ENCODE measurements at places on chromosomes 7 and 10.

DNA sequence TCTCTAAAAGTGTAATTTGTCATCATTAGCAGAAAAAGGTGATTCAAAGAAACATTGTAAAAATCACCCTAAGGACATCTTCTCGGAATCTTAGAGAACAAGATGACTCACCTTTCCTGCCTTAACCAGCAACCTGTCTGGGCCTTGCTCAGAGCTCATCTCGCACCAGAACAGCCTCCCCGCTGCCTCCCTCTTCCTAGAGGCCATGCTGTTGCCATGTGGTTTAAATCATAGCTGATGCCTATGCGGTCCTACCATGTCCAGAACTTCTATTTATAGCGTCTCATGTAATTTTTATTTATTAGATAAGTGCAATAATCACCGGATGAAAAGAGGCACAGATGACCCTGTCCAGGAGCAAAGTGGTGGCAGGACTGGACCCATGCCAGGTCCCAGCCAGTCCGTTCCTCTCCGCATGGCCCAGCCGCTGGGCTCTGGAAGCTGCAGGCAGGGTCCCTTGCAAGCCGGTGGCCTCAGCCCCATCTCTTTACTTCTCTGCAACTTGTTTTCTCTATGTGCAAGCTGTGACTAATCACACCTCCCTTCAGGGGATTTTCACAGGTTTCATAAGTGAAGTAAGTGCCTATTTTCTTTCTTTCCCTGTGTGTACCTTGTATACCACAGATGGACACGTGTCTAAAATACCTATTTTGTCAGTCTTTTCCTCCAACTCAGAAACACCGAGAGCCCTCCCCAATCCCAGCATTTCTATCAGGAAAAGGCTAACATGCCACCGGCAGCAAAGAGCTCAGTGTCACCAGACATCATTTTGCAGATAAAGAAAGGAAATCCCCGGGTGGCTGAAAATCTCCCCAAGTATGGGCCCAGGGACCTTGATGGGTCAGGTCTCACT is 27.1 kb downstream of the KLF6 start:
- peak; percentile 75 for DNase-seq

DNA sequence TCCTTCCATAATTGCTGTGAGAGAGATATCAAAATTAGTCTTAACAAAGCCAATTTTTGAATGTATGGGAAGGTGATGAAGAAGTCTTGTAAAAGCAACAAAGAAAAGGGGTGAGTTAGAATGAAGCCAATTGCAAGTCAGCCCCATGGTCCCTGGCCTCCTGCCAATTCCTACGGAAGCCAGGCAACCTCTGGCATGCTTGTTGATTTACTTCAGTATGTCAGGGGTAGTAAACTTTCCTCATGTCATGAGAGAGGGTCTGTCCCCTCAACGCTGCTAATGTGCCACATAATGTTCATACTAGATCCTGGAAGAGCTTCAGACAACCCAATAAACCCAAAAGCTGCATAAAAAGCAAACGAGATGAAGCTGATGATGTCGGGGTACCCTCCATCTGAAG is 159.1 kb upstream of the YAE1 start:
- no peak for DNase-seq

DNA sequence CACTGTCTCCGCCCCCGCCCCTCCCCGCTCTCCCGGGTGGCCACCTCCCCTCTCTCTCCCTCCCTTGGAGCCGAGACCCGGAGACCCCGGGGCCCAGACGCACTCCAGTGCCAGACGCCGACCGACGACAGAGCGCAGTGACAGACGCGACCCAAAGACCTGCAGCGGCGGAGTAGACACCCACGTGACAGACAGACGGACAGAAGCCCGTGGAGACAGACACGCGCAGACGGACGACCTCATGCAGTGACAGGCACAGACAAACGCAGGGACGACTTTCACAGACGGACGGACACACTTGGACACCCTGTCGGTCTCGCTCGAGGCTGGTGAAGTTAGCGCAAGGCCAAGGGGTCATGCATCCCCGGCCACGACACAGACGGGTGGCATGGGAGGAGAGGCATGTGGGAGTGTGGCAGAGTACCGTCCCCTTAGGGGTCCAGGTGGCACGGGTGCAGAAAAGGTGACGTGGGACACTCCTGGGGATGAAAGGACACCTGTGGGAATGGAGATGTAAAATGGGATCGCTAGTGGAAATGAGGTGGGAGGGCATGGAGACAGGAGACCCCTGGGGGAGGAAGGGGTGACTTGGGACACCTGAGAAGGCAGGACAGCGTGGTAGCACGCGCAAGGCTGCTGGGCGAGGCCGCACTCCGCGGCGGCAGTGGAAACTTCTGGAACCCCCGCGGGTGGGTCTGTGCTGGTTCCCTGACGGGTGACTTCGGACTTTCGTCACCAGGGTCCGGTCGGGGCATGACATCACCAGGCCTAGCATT is 456 bp upstream of the ACHE start:
- no peak for DNase-seq

DNA sequence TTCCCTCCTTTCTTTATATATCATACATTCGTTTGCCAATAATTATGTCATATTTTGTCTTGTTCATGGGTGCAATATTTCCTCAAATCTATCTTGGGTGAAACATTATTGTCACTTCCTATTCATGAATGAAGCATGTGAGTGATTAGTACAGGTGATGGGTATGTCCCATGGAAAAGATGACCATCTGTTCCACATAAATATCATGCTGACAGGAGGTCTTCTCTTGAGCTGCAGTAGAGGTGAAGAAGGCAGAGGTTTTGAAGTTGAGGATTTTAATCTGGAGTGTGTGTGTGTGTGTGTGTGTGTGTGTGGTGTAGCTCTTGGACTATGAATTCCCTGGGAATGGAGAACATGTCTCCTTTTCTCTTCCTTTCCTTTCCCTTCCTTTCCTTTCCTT is 350.5 kb upstream of the CHRM2 start:
- no peak for DNase-seq

DNA sequence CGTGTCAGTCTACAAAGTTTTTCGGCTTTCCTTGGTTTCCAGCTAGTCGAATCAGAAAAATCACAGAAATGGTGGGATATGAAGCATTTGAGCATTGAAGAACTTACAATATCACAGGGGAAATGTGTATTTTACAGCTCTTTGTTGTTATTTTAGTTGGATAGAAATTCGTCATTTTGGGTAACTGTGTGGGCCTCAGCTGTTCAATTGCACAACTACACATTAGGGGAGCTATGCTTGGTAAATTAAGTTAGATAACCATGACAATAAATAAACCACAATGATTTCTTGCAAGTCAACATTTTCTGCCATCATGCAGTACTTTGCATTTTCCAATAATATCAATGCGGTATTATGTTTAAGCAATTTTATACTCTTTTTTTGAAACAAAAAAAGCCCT is 80.4 kb upstream of the ANK3 start:
- no peak for DNase-seq

GRCh38 chr10:13661256-13661655 is 74.5 kb downstream of the PRPF18 start:
- DNase-seq: no peak

DNA sequence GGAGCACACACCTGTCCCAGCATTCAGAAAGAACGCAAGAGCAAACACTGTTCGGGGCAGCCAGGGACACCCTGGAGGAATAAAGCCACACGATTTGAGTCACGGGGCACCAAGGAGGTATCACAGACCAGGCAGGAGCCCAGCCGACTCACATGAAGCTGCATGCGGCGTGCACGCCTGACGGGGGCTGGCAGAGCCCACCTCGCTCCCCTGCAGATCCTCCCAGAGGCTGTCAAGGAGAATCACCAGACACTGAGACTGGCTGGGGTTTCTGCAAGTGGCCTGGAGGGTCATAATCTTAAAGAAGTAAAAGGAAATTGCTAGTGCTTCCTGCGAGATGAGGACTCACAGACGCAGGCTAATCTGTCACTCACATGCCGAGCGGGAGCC is 61.6 kb downstream of the TCERG1L start:
- DNase-seq: no peak

- DNase-seq: no peak
These were observed 60.3 kb downstream of the ATAD1 start for GRCh38 chr10:87757685-87758084.

GRCh38 chr10:110352930-110353243 is 48.2 kb upstream of the SMNDC1 start:
- no peak for DNase-seq

GRCh38 chr7:130381468-130382312 is 1.4 kb downstream of the CPA1 start:
- no peak for DNase-seq

DNA sequence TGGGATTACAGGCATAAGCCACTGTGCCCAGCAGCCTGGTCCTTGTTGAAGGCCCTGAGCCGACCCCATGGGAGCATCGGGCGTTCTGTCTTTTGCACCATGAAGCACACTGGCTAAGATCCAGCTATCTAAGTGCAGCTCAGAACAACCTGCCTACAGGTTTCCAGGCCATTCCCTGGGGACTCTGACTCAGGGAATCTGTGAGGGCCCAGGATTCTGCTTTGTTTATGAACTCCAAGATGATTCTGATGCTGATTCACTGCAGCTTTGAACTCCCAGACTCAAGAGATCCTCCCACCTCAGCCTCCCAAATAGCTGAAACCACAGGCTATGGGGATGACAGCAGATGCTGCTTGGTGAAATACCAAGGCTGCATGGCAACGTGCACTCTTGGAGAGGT is 30.2 kb downstream of the NPTX2 start:
- DNase-seq: no peak

DNA sequence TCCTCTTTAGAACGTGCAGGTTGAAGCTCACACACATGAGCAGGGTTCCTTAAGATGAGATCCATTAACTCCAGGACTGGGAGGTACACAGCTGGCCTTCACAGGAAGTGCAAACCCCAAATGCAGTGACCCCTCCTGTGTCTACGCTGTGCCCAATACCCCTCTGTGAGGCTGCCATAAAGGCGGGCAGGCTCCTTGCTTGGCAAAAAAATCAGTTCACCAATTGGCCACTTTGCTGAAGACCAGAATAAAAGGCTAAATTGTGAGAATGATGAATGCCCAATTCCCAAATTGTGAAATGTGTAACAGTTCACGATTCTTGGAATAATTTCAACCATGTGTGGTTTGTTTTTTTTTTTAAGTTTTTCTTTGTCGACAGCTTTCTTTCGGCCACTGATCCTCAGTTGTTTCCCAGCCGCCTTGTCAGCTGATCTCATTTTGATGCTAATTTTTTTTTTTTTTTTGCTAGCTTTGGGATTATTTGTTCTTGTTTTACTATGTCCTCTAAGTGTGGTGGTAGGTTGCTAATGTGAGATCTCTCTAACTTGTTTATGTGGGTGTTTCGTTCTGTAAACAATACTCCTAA is 101.9 kb upstream of the PRSS58 start:
- DNase-seq: no peak

DNA sequence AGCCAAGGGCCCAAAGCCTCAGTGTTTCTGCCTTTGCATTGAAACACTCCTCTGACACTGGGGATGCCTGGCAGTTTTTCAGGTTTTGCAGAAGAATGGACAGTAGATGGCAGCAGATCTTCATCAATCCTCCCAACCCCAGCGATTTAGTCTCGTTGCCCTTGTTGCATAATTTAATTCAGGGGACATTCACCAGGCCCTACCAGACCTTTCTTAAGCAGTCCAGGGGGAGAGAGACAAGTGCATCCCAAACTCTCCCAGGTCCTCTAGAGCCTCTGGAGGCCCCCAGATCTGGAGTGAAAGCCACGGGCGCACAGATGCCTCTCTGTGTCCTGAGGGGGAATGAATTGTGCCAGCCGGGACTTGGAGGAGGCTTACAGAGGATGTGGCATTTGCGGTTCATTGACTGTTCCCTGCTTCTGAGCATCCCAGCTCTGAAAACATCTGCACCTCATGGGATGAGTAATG is 29.6 kb downstream of the MINDY4 start:
- DNase-seq: no peak

GRCh38 chr7:131733604-131734003 is 177.2 kb upstream of the PODXL start:
- DNase-seq: no peak

- DNase-seq: no peak
These were observed 129.8 kb downstream of the EGFR start for GRCh38 chr7:55148571-55148970.

DNA sequence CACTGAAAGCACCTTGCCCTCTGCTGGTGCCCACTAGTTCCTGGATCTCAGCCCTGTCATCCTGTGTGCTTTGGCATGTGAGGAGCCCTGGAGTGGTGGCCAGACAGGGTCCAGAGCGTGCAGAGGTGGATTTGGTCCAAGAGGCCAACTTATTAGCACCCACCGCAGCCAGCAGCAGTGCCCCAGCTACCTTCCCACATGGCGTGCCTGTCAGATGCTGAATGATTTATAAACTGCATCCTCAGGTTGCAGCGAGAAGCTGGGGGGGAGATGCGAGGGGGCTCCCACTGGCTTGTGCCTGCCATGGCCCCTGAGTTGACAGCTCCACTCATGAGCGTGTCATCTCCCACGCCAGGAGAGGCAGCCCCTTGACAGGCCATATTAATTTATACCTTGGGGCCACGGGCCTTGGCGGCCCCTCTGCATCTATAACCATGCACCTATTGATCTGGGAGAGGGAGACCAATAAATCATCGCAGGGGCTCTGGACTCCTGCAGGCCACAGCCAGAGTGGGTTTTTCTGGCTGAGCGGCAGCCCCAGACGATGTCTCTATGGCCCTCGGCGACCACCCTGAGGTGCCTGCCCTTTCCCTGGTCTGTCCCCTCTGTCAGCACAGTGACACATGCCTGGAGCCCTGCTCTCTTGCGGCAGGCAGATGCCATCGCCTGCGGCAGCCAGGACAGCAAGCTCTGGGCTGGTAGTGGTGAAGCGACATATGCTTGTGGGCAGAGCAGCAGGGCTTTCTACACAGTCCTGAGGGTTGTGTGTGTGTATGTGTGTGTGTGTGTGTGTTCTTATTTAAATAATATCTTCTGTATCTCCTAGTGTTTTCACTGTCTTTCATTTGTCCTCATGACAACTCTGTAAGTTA is 120.8 kb downstream of the CDH23 start:
- DNase-seq: no peak

- no peak for DNase-seq
These were observed 119.3 kb upstream of the ACBD5 start for GRCh38 chr10:27359792-27360355.

DNA sequence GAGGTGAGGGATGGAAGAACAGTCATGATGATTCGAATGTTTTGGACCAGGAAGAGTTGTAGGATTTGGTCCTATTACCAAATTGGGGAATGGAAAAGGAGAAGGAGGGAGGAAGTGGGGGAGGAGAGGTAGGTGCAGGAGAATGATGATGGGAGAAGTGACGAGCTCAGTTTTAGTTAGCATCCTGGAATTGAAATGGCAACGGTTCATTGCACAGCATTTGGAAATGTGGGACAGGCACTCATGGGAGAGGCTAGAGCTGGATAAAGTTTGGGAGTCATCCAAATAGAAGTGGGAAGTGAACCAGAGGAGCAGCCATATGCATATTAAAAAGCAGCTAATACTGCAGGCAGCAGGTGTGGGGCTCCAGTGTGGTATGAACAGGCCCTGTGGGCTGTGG is 253.6 kb downstream of the SORCS3 start:
- no peak for DNase-seq

- DNase-seq: no peak
These were observed 26.7 kb upstream of the DNAJB6 start for GRCh38 chr7:157309988-157310668.

DNA sequence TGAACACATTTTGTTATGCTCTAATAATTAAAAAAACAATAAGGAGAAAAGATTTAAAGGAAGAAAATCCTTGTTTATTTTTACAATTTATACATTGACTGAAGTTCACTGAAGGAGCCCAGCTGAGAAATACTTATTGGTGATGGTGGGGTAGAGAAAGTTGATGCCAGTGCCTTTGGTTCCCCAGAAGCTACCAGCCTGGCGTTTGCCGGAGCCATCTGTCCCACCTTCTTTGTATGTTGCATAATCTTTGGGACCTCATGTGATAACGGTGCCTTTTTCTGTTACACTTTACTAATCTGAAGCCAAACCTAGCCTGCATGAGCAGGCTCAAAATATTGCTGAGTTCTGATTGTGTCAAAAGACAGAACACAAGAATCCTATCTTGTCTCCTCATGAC is 22.7 kb downstream of the ZNF365 start:
- no peak for DNase-seq

Data from NK-92 treated with Interleukin-12 subunit alpha and Interleukin-12 subunit beta, amount 100 ng/mL, for 24 hours (cell line).